ENCODE measurements at places on chromosomes 4 and X.

DNA sequence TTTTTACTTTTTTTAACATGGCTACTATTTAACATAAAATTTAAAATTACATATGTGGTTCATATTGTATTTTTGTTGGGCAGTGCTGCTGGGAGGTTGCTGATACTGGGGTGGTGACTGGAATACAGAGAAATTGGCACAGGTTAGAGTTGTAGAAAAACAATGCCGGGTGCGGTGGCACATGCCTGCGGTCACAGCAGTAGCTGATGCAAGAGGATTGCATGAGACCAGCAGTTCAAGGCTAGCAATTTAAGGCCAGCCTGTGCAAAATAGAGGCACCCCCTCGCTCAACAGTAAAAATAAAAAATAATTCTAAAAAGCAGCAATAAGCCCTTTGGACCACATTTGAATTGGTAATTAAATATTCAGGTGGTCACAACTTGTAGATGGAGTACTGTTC is 11.8 kb upstream of the CPE start:
- no peak for DNase-seq

GRCh38 chr4:176726803-176727202 is 65.9 kb downstream of the VEGFC start:
- DNase-seq = no peak

DNA sequence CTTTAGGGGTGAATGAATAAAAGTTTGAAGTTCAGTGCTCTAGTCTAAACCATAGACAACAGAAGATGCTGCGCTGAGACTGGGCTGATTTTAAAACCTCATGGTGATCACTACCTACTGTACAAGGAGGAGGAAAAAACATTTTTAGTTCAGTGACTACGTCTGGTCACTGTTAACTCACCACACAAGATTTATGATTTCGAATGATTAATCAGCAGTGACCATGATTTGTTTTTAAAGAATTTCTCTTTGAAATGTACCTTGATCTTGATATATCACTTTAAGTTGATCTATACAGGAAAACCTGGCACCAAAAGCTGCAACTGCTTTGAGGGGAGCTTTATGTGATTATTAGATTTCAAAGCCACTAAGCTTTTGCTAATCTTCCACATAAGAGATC is 286.3 kb downstream of the PDGFC start:
- DNase-seq = no peak

DNA sequence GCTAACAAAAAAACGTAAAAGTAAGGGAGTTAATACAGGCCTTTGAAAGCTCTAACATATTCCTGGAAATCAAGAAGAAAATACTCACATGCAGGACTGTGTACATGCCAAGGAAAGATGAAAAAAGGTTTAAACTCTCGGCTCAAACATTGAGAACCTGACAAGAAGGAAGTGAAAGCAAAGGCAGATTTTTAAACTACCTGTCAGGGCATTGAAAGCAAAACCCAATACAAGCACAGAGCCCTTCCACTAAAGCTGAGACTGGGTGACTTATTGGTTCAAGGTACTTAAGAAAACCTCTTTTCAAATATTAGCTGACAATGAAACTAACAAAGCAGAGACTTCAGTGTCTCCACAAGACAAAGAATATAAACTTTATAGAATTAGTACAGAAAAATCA is 313.0 kb upstream of the GRID2 start:
- DNase-seq = no peak

- peak; percentile 47 for DNase-seq
These were observed 22.3 kb downstream of the UGT2A2 start for GRCh38 chr4:69617083-69617694.

DNA sequence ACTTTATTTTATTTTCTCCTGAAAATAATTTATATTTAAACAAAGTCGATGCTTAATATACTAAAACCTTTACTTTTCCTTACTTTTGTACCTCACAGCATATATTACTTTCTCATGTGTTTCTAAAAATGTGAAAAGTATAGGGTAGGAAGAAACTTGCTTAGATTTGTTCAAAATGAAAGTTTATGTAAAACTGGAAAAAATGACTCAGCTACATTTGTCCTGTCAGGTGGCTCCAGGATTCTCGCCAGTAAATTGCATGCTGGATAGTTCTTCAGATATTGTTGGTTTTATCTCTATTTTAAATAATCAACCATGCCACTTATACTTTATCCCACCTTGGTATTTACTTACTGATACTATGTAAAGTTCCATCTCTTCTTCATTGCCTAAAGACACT is 159.2 kb upstream of the NDST4 start:
- DNase-seq = no peak

DNA sequence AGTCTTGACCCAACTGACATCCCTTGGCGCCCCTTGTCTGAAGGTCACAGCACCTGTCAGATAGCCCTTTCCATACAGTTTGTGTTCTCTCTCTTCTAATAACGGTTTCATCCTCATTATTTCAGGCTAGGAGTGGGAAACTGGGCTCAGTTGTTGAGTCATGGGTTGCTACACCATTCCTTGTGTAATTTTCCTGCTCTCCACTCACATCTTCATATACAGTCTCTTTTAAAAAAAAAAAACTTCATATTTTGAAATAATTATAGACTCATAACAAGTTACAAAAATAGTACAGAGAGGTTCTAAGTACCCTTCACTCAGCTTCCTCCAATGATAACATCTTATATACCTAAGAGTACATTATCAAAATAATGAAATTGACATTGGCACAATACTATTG is 60.2 kb upstream of the GRPR start:
- DNase-seq = no peak

GRCh38 chrX:2498781-2499302 is 1.9 kb downstream of the DHRSX start:
- DNase-seq = no peak

- DNase-seq = peak; percentile 34
These were observed 54.2 kb downstream of the PLAC1 start for GRCh38 chrX:134603806-134604700.

GRCh38 chr4:3496021-3496420 is 32.9 kb downstream of the DOK7 start:
- no peak for DNase-seq

DNA sequence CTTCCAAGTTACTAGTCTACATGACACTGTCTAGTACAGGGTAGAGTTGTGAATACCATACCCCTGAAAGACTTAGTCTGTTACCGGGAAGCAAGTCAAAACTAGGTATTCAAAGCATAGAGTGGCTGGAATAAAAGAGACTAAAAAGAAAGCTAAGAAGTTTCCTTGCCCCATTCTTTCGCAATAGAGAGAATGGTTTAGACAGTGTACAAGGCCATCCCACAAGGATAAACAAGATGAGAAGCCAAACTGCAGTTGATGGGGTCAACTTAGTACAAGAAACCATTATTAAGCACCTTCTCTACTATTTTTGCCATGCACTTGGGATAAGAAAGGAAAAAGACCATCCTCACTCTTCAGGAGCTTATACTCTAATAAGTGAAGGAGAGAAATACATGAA is 30.3 kb downstream of the AMMECR1 start:
- DNase-seq = no peak

DNA sequence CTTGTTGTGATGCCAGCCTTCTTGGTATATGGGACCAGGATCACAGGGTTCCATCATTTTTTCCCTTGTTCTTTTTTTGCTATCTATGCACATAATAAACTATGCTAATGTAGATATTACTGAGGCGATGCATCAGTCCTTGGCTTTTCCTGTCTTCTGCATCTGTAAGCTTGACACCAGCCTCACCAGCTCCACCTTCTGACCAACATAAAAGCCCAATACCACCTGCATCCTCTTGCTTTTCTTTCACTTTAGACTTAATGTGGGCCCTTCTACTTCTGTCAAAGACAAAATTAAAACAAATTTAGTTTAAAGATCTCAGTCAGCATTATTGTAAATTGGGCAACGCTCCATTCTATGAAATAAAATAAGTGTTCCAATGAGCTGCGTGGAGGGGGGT is 1718.8 kb upstream of the PCDH10 start:
- DNase-seq = peak; percentile 1

GRCh38 chr4:16449406-16449805 is 223.1 kb upstream of the TAPT1 start:
- DNase-seq = no peak

DNA sequence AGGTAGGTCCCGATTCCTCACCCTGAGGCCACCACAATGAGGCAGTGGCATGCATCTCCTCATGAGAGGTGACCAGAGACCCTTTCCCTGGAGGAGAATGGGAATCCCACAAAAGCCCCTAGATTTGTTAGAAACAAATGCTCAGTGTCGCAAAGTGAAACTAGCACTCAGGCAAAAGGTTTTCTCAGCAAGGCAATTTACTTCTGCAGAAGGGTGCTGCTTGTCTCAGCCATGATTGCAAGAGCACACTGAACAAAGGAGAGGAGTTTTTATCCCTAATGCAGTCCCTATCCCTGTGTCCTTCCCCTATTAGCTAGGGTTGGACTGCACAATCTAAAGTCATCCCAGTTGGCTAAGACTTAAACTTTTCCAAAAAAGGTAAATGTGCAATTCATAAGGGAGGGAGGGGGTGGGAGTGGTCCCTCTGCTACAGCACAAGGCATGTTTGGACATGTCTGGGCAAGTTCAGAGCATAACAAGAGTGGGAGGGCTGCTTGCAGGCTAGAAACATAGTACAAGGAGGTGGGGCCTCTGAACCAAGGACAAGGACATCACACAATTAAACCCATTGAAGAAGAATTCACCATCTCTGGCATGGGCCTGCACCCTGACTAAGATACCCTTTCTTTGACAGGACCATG is 185.3 kb downstream of the CCNG2 start:
- DNase-seq = no peak

DNA sequence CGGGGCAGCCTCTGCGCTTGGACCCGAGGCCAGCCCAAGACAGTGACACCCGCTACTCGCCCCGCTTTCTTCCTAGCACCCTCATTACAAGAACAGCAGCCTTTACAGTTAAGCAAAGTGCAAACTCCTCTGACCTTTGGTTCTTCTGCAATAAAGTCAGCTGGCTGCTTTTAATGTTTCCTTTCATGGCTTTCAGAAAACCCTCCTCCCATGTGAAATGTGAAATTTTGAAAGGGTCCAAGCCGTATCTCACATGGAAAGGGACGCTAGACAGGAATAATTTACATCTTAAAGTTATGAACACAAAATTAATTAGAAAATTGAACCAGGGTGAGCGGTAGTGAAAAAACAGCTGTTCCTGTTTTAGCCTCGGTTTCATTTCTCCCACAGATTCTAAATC is 520.1 kb upstream of the FRG1 start:
- DNase-seq = no peak

DNA sequence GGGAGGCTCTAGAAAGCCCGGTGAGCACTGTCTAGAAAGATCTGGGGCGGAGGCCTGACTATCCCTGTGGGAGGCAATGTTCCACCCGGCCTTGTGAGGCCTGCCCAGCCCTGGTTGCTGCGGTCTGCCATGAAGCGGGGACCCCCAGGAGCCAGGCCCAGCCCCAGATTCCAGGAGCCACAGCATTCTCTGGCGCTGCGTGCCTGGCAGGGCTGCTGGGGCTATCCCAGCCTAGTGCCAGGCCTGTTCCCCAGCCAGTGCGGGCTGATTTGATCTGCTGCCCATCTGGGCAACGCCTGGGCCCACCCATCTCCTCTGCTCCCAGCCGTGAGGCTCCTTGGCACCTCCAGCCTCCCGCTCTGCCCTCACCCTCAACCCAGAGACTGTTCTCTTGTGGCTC is 19.6 kb downstream of the ATP2B3 start:
- DNase-seq = no peak

DNA sequence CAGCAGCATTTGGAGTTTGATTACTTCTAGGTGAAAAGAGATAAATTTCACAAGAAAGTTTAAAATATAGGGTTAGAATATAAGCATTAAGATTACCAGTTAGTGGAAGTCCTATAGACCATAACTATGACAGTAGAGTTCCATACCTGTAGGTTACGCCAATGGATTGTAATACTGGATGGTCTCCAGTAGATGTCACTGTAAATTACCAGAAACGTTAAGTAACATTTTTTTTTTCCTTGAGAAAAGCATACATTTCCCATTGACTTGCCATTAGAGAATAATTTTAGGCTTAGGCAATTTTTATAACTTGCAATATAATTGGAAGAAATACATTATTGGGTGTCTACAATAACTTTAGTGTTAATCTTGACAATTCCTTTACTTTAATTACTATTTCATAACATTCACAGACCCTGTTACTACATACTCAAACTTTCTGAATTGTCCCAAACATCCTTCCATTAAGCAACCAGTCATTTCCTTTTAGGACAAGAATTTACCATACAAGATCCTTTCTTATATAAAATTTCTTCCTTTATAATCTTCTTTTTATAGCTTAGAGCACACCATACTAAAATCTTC is 304.1 kb upstream of the TECRL start:
- peak; percentile 17 for DNase-seq

DNA sequence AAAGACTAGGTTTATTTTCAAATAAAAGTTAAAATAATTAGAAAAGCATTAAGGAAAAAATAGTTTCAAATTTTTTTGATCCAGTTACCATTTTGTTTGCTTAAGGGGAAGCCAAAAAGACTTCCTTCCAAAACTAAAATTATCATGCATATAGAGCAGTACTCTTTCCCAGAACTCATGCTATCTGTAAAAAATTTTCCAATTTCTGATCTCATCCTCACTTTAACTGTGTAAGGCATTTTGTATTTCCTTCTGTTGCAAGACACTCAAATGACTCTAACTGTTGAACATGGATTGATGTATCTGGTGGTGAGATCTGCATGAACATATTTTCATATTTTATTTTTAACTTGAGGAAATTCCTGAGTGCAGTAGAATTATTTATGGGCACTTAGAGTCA is 150.1 kb downstream of the ADAM29 start:
- no peak for DNase-seq

DNA sequence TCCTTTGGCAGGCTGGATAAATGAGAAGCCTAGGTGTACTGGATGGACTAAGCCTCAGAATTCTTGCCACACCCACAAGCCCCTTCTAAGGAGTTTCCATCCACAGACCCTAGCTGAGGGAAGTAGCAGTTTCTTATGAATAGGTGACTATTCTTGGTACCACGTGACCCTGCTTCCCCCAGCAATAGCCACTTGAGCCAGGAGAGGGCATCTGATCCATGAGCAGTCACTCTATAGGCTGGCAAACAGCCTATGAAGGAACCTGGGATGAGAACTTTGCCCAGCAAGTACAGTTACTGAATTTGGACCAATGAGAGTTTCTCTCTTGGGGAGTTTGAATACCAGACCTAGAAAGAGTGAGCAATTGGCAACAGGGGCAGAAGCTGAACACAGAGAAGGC is 84.0 kb downstream of the RTL9 start:
- peak; percentile 47 for DNase-seq

GRCh38 chr4:54063737-54064316 is 578 bp downstream of the CHIC2 start:
- DNase-seq = no peak

DNA sequence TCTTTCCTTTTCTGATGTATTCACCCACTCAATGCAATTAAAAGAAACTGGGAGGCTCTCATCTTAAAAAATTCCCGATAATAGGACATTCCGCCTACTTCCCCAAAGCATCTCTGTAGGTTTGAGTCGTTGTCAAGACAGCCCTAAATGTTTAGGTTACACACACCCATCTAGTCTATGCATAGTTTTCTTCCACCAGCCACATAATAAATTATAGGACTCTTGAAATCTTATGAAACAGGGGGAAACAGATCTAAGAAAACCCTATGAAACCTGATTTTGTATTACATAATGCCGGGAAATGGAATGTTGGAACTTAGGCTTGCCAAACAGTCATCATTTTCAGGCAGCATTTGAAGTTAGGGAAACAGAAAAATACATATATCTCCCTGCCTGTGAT is 150.0 kb downstream of the PRKX start:
- DNase-seq = no peak

- peak; percentile 52 for DNase-seq
These were observed at the start of gene FAM50A for GRCh38 chrX:154443992-154444754. Gene FAM50A (plus strand): TSS chrX:154444141. CDS start chrX:154444236, 95 bp downstream.
